NCI-H1930 (cell line): ENCODE measurements at places on chromosomes 3 and 15.

GRCh38 chr15:40398413-40398873, 7.2 kb upstream of the IVD start:
- no peak for DNase-seq

DNA sequence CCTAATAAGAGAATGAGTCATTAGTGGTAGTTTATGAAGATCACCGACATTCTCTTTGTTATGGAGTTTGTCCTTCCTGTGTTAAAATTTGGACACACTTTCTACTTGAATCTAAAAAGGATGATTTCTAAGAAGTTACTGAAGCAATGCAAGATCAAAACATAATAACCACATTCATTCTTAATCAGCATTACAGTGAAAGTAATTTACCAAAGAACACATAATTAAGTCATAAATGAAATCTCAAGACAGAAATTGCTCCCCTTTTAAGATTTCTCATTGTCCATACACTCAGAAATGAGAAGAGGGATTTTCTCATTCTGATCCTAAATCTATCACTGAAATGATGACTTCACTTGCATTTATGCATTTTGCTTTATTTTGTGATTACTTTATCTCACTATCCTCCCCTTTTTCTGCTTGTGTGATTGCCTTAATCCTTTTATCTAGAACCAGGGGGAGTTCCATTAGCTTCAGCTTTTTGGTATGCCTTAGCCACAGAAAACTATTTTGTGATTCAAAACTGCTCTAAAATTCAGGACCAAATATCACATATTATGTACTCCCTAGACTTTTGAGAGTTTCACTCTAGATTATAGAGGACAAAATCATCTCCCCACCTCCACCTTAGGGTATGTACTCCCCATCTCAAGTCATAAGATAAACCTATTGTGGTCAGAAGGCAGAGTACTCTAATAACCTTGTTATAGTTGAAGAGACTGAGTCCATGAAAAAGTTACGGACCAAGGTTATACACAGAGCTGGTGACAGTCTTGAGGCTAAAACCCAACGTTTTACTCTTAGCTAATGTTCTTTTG, 817.6 kb upstream of the CFAP20DC start:
- peak; percentile 1 for DNase-seq

DNA sequence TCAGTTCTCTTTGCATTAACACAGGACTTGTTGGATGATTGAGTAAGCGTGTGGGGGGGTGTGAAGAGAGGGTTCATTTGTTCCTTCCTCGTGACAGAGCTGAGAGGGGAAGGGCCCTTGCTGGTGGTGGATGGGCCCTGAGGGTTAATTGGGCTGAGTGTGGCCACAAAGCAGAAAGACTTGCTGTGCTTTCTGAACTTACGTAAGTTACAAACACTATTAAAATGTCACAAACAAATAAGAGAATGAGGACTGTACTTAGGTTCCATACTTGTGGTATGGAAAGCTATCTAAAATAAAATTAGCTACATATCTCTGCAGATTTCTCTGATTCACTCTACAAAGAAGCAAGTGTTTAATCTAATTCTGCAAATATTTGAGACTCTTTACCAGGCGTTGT, 231.3 kb downstream of the LPP start:
- no peak for DNase-seq

DNA sequence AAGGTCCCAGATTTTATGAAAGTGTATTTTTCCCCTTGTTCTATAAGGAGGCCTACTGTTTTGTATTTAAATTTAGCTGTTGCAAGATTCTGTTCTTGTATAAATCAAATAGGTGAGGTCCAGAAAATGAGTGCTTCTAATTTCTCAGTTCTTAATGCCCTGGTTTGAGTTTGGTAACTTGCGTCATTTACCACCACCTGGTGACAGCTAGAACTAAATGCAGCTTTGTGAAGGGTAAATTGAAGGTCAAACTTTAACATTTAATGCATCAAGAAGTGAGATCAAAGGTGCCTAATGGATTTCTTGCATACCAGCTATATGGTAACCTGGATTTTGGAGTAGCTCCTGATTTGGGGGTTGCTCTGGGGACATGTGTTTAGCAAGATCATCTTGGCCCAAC, 50.7 kb upstream of the POLR2M start:
- DNase-seq, result no peak

- no peak for DNase-seq
These were observed 284.0 kb upstream of the CTDSPL start for GRCh38 chr3:37577697-37578096.

- DNase-seq, result no peak
These were observed 23.1 kb downstream of the AADAC start for GRCh38 chr3:151837057-151837456.

- no peak for DNase-seq
These were observed 7.9 kb downstream of the TGM5 start for GRCh38 chr15:43258781-43259180.
